HAP-1 (cell line): ENCODE measurements at places on chromosomes 11 and 22.

DNA sequence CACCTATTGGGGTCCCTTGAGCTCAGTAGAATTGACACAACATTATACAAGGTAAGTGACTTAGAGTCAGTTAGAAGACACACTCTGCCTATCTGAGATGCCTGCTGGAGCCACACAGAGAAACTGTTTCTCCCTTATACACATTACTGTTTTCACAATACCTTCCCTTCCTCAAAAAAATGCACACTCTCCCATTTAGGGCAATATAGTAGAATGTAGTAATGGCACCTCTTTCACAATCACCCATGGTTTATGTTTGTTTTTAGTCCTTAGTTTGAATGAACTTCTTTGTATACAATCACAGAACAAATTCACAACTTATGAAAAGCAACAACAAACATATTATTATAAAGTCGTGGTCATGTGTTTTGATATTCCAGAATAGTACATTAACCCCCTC is 14.3 kb downstream of the OR52H1 start:
- no peak for DNase-seq

DNA sequence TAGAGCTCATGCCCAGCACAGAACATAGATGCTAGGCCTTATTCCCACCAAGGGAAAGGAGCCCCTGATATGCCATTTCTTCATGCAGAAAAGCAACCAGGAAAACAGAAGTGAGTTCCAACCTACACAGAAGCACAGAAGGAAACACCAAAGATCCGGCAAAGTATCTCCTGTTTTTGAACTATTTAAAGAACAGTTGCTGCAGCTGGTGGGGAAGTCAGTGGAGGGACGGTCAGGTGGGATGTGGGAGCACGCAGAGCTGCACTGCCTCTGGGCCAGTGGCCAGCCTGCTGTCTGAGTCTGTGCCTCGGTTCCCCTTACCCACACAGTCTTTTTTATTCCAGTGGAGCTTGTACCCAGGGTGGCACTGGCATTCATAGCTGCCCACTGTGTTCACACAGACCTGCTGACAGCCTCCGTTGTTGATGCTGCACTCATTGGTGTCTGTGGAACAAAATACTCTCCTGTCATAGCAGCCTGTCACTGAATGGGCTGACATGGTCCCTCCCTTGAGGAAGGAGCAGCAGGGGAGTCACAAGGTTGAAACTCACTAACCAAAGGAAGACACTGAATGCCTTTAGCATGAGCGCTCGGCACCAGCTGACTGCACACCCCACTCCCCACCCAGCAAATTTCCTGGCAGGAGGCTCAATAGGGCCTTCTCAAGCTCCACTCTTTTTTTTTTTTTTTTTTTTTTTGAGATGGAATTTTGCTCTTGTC is 37.9 kb downstream of the SCUBE2 start:
- DNase-seq: no peak

- DNase-seq: no peak
Observed at GRCh38 chr22:44196731-44197131, 16.0 kb downstream of the PARVG start.

- no peak for DNase-seq
Observed at GRCh38 chr11:64358536-64358906, 441 bp upstream of the RPS6KA4 start.

GRCh38 chr11:133012803-133013202 is 519.5 kb downstream of the OPCML start:
- no peak for DNase-seq

GRCh38 chr11:64787526-64788320 is 9.4 kb upstream of the SF1 start:
- no peak for DNase-seq

DNA sequence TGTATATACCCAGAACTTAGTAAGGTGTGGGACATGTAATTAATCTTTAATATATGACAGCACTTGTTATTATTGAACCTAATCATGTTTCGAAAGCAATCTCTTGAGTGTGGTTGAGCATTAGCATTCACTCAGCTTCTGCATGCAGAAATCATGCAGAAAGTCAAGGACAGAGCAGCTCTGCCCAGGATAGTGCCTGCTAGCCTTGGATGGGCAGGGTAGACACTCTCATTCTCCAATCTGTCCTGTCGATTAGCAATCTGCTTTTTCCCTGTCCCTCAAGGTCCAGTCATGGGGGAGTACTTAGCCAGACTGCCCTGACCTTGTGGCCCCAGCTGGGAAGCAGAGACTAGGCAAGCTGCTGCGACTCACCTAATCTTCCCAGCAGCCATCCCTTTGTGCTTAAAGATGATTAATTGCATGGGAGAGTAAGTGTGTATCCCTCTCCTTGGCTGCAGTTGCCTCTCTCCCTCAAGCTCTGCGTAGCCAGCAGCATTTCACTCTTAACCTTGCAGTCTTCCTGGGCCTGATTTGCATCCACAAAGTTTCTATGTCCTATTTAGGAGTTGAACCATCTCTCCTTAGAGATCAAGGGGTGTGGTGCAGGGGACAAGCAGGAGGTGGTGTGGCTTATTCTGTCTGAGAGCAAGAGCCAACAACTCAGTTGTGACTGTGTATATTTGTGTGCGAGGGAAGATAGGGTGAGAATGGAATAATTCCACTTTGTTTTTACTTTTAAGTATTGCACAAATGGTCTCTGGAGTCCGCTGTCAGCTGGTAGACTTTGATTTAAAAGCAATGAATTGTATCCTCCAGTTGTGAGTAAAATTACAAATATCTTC is 101.4 kb downstream of the FDX1 start:
- no peak for DNase-seq

- peak; percentile 78 for DNase-seq
Observed at GRCh38 chr11:111765984-111766833, at the start of gene PPP2R1B. Gene PPP2R1B, minus strand, starts transcription at chr11:111766389. Its CDS starts 28 bp downstream, at chr11:111766361.

- no peak for DNase-seq
Observed at GRCh38 chr22:37488337-37489135, 2.4 kb upstream of the MFNG start.

DNA sequence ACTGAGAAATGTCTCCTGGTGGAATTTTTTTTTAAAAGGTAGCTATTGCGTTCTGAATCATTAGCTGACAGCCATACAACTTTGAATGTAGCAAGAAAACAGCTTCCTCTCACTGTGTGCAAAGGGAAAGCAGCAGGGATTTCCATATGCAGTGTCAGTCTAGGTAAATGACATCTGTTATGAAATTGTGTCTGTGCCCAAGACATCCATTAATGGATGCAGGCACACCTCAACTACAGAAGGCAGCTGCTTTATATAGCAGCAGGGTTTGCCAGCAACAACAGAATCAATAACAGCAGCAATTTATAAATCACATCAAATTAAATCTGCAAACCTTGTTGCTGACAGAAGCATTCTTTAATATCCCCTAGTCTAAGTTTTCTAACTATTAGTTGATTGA is 745.3 kb upstream of the RAG2 start:
- DNase-seq: no peak

DNA sequence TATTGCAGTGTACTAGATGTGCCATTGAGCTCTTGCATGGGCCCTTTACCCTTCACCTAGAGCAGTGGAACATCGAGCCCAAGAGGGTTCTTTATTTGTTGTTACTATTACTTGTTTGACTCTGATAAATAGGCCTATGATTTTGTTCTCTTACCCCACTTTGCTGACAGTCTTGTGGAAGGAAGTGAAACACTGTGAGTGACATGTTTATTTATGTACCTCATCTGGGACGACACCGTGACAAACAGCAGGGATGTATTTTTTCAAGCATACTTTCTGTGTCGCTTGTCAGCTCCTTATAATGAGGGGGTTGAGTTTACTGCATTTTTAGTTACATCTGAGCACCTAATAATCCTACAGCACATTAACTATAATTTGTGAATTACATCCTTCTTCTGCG is 1010.3 kb upstream of the TENM4 start:
- no peak for DNase-seq

DNA sequence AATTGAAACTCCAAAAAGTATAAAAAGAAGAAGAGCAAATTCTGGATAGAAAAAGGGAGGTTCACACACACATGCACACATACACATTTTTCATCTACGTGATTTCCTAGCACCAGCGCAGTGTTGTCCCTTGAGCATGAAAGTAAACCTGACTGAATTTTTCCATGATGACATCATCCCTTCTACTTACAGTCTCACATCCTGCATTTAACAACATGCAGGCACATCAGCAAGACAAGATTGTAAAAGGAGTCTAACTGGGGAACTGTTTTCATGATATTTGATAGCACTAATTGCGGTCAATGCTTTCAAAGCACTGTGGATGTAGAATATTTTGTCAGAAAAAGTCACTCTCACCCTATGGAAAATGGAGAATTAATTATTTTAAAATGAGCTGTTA is 36.6 kb downstream of the GAS2 start:
- no peak for DNase-seq

DNA sequence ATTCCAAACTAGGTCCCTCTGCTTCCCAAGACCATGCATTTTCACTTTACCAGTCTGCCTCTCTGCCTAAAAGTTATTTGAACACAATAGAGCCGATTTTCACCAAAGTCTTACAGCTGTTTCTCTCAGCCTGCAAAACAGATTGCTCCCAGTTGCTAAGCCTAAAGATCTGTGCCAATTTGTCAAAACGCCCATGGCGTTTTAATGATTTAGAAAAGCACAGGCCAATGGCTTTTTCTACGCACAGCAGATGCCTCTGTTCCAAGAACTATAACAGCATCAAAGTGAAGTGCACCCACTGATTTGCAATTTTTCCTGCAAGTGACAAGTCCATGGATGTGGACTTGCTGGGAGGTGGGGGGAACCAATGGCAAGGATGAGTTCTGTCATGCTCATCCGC is 173.9 kb upstream of the SYN3 start:
- no peak for DNase-seq

- DNase-seq: no peak
Observed at GRCh38 chr22:19731361-19732135, 8.2 kb downstream of the GP1BB start.

- no peak for DNase-seq
Observed at GRCh38 chr22:39244136-39244495, 666 bp downstream of the PDGFB start.

GRCh38 chr11:92269021-92269420 is 44.4 kb downstream of the FAT3 start:
- DNase-seq: no peak

- peak; percentile 58 for DNase-seq
Observed at GRCh38 chr22:45238957-45239680, 1.6 kb downstream of the KIAA0930 start.

DNA sequence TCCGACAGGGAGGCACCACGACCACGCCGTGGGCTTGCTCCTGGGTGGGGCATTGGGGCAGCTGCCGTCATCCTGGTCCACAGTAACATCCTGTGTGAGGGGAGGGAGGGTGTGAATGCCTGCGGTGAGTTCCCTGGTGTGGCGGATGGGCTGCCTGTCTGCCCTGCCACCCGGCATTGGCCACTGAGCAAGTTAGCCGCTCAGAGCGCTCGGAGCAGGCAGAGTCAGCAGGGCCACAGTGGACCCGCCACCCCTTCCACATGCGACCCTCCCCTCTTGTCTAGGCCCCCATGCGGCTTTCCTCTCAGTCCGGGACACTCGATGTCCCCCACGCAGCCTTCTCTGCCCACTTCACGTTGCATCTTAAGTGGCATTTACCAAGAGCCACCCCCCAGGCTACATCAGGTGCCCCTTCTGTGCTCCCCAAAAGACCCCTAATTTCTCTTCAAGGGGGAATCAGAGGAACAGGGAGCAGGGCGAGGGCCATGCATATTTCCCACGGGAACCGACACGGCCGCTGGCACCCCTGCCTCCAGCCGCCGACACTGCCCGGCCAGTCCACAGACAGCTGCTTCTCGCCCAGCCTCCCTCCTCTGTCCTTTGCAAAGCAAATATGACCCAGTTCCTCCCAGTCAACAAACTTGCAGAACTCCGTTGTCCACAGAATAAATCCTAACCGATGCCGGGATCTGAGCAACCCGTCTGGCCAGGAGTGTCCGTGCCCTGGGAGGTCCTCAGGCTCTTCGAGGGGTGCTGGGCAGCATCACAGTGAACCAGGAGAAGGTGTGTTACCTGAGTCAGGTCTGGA is 1482.1 kb downstream of the TBC1D22A start:
- DNase-seq: no peak

DNA sequence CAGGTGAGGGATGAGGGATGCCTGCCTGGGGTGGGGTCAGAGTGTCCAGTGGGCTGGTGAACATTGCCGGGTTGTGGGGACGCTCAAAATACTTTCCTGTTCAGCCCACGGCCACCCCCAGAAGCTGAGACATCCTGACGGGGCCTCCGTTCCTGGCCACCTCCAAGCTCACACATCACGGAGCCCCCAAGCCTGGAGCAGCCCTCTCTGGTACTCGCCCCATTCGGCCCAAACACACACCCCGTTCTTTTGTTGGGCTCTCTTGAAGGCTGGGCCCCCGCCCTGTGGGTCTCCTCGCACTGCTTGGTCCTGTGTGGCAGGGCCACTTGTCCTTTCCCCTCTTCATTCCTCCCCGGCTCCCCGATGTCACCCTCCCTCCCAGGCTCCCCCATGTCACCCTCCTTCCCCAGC is 442.6 kb downstream of the TBC1D22A start:
- DNase-seq: no peak

- DNase-seq: no peak
Observed at GRCh38 chr11:128394431-128395089, 192.8 kb downstream of the ETS1 start.

- DNase-seq: no peak
Observed at GRCh38 chr11:61756452-61757212, 4.2 kb downstream of the MYRF start.

GRCh38 chr11:120061036-120061760 is 76.7 kb downstream of the TRIM29 start:
- DNase-seq: no peak
